ENCODE measurements at places on chromosomes 11 and 22.

- DNase-seq = no peak
Measured at GRCh38 chr11:57399221-57399620, 8.8 kb upstream of the PRG2 start.

DNA sequence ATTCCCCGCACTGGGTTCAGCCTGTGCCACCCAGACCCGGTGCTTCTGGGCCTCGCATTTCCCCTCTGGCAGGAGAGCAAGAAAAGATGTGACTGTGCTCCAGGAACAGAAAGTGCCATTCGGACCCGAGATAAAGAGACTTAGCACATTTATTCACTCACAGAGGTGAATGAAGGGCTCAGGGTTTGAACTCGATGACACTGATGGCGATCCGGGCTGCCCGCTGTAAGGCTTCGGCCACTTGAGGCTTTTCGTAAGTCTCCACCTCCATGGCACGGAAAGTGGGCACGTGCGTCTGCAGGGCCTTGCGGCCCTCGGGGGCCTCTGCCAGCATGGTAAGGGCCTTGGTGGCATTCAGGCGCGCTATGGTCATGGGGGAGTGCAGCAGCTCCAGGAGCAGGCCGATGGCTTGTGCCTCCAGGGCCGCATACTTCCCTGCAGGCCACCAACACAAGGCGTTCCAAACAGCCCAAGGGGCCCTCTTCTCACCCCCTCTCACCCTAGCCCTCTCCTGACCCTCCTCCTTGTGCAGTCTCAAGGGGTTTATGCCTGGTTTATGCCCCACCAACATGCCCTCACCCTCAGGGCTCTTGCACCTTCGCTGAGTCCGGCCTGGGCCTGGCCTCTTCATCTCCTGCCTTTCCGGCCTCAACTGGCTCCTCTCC, 10.9 kb upstream of the GNAZ start:
- no peak for DNase-seq

- DNase-seq = no peak
Measured at GRCh38 chr11:67292671-67293070, 3.6 kb downstream of the ANKRD13D start.

DNA sequence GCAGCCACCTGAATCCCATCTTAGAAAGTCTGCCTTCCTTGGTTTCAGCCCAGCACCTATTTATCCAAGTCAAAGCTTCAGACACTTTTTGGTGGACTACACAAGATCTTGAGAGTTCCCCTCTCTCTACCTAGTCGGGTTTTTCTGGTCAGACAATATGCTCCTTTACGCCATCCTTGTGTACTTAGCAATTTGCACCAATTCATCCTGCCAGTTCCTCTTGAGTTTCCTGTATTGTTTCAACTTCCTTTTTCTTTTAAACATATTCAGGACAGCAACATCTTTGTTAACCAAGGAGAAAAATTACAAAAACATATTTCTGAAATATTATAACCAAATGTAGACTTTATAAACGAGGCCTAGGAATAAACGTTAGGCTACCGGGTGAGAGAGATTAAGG, 368.2 kb upstream of the CADM1 start:
- DNase-seq = no peak

- DNase-seq = no peak
Measured at GRCh38 chr11:123654566-123655081, at the start of gene SCN3B. Gene SCN3B (minus strand): TSS chr11:123654624. CDS start chr11:123653801, 823 bp downstream.

DNA sequence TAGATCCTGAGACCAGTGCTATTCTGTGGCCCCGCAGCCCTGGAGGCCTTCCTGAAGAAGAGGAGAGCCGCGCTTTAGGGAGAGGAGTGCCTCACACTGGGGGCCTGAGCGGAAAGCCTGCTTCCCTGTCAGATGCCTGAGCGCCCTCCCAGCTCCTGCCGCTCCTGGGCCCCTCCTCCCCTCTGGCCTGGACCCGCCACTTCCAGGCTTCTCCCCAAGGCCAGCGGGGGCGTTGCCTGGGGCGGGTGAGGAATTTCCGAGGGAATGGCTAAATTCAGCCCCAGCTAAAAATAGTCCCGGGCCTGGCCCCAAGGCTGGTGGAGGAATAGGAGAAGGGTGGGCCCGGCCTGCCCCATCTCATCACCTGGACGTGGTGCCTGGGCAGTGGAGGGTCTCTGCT, 15.4 kb downstream of the ARHGEF17 start:
- DNase-seq = no peak

DNA sequence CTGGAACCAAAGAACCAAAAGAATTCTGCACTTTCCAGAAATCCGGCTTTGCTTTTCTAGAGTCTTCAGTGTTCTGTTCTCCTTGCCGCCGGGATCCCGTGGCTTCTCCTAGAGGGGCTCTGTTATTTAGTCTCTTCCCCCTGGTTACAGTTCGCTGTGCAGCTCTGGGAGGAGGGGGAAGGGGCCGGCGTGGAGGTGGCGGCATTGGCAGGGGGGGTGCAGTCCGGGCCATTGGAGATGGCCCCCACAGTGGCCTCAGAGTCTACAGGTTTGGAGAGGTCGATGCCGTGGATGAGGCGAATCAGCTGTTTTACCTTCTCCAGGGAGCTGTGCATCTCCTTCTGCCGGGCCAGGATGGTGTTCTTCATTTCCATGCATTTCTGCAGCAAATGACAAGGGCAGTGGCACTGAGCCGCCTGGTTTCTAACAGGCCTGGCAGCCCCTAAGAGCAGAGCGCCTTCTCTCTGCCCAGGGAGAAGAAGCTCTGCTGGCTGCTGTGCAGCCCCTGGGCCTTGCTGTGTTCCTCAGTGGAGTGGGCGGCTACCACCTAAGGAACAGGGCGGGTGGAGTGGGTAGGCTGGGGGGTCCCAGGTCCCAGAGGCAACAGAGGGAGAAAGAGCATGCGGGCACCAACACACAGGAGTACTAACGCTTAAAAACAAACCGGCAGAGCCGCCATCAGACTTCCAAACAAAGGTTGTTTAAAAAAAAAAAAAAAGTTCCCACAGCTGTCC, 11.6 kb downstream of the LARGE2 start:
- DNase-seq = no peak

Measured in hypothalamus (tissue), 51 donors.